Activated CD4-positive, alpha-beta T cell treated with anti-CD3 and anti-CD28 coated beads, Interleukin-2, amount 50 U/mL, for 48 hours (primary cell): ENCODE measurements at places on chromosomes 6 and 20.

GRCh38 chr6:89987830-89988229 lies 93.6 kb downstream of the GJA10 start:
- no peak for DNase-seq

GRCh38 chr6:14089224-14089623 lies 28.3 kb upstream of the CD83 start:
- DNase-seq, result no peak

- DNase-seq, result no peak
Measured at GRCh38 chr6:152854086-152854795, 103.6 kb downstream of the VIP start.

GRCh38 chr6:134512981-134513391 lies 195.1 kb upstream of the SGK1 start:
- no peak for DNase-seq

GRCh38 chr6:159931112-159931511 lies 37.8 kb upstream of the IGF2R start:
- DNase-seq, result peak; percentile 28

- no peak for DNase-seq
Measured at GRCh38 chr6:84204011-84204410, 23.4 kb downstream of the CEP162 start.

DNA sequence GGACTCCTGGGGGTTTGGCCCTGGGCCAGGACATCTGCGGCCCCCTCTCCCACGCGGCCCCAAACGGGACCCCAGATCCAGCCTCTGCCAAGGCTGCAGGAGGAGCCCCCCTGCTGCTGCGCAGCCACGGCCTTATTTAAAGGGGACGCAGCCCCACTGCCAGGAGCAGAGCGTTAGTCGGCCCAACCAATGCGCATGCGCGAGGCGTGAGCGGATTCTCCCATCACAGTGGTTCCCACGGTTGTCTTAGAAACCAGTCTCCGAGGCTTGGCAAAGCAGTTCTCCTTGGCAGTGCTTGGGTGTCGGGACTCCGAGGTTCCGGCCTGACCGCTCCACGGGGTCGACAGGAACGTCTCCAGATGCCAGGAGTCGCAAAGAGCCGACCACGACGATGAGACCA lies 288.3 kb upstream of the ZNF337 start:
- peak; percentile 60 for DNase-seq

DNA sequence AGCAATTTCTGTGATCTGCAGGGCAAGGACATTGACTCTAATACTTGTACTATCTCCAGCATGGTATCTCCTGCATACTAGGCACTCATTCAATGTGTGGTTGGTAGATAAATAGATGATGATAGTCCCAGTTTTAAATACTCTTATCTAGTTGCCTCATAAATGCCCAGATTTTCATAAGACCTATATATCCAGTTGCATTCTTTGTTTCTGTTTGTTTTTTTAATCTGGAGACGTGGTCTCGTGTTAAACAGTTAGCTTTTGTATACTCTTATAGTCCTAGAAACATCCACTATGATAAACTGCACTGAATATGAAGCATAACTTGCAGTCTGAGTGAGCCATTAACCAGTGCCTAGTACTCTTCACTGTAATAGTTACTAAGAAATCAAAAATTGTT lies 35.5 kb upstream of the SUMO4 start:
- DNase-seq, result no peak

GRCh38 chr20:44350567-44350966 lies 4.9 kb upstream of the HNF4A start:
- no peak for DNase-seq

- DNase-seq, result peak; percentile 10
Measured at GRCh38 chr20:56974499-56975250, 291.8 kb downstream of the BMP7 start.

GRCh38 chr6:116563830-116564229 lies 7.5 kb upstream of the RWDD1 start:
- no peak for DNase-seq

- DNase-seq, result no peak
Measured at GRCh38 chr6:85065831-85066230, 301.4 kb upstream of the TBX18 start.

GRCh38 chr6:21437581-21437980 lies 156.0 kb upstream of the SOX4 start:
- DNase-seq, result no peak

DNA sequence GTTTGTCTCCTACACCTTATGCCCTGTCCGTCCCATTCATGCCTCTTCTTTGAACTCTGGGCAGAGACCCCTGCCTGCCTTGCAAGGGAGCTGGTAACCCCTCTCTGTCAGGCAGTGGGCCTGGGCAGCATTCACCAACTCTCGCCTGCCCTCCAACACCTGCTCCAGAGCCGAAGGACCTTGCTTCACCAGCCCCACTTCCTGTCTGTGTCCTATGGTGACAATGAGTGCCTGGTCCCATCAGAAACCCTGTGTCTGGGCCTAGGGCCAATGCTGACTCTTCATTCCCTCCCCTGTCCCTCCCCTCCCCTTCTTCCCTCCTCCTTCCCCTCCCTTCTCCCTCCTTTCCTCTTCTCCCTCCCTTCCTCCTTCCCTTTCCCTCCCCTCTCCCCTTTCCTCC lies 22.8 kb upstream of the PCMTD2 start:
- DNase-seq, result no peak

DNA sequence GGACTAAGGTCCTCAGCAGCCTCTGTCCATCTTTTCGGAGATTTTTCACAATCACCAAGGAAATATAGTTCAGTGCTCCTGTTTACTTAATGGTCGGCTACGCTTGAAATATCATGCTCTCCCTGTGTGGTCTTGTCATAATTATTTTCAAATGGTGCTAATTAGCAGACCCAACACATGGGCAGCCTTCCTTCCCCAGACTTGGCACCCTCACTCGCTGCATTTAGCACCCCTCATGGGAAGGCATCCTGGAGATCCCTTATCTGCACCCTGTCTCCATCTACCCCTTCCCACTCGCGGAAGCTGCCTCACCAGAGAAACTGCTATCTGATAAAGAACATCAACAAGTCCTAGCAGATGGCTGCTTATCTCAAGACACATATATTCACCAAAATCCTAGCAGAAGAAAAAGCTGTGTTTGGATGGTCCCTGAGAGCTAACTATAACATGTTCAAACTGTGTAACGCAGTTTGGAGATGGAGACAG lies 131.0 kb upstream of the ESR1 start:
- DNase-seq, result no peak

GRCh38 chr6:4139272-4139671 lies 3.9 kb upstream of the ECI2 start:
- DNase-seq, result no peak

DNA sequence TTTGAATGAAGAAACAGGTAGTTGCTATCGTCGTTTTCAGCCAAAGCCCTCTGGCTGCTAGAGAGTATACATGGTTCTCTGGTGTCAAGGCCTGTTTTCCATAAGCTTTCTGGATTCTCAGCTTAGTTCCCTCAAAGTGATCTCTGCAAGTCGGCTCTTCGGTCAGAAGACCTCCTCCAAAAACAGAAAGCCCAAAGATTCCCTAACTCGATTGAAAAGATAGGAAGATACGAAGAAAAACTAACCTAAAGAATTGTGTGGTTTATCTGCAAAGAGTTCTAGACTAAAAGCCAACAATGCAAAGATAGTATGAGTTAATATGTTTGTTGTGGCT lies 545 bp upstream of the ASCC3 start:
- no peak for DNase-seq

DNA sequence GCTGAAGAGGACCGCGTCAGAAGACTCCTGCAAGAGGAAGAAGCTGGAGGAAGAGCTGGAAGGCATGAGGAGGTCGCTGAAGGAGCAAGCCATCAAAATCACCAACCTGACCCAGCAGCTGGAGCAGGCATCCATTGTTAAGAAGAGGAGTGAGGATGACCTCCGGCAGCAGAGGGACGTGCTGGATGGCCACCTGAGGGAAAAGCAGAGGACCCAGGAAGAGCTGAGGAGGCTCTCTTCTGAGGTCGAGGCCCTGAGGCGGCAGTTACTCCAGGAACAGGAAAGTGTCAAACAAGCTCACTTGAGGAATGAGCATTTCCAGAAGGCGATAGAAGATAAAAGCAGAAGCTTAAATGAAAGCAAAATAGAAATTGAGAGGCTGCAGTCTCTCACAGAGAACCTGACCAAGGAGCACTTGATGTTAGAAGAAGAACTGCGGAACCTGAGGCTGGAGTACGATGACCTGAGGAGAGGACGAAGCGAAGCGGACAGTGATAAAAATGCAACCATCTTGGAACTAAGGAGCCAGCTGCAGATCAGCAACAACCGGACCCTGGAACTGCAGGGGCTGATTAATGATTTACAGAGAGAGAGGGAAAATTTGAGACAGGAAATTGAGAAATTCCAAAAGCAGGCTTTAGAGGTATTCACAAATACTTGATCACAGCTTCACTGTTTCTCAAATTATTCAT lies 8.9 kb upstream of the SNRNP48 start:
- no peak for DNase-seq

DNA sequence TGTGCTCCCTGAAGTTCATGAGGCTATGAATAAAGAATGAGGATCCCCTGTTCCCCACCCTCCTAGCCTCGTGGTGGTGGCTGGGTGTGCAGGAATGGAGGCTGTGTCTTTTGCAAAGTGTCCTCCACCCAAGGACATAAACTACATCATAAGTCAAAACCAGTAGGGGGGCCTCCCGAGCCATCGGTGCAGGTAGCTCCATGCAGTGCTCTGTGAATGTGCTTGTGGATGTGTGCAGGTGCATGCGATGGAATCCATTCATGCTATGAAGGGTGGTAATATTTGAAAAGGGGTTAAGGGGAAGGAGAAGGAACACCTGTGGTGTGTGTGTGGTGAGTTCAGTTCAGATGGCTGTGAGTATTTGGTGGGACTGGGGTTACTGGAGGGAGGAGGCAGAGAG lies 197.3 kb downstream of the NRN1 start:
- no peak for DNase-seq

- no peak for DNase-seq
Measured at GRCh38 chr20:53626584-53626983, 32.9 kb upstream of the ZNF217 start.

DNA sequence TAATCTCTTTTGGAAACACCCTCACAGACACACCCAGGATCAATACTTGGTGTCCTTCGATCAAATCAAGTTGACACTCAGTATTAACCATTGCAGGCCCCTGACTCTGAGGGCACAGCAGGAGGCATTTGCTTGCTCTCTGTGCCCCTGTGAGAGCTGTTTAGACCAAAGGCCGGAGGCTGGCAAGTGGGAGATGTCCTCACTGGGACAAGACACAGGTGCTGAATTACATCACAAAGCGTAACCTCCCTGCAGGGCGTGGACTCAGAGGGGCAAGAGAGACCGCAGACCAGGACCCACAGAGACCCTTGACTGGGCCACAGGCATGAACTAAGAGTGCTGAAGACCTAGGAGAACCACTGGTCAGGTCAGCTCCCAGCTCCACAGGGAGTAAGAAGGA lies at the start of gene CST8:
Gene CST8, plus strand, starts transcription at position 301 of the 400 bp plus-strand sequence. CDS start 551 bp downstream, outside the sequence.
- no peak for DNase-seq

DNA sequence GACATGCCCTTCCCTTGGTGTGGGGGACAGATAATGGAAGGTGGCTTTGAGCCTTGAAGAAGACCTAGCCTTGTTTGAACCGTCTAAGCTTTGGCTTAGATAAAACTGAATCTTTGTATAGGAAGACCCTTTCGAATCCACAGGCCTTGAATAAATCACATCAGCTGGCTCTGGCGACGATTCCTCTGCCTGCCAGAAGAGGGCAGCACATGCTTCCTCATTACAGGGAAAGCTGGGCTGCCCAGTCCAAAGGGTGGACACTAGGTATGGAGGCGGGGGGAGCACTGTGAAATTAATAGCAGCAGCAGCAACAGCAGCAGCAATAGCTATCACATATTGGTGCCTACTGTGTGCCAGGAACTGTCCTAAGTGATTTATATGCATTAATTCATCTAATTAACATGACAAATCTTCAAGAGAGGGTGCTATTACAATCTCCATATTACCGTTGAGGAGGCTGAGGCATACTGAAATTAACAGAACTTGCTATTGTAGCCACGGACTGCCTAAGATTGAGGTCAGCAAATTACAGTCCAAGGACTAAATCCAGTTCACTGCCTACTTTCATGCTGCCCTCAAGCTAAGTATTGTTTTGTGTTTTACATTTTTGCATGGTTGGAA lies 85.1 kb downstream of the CLIC5 start:
- peak; percentile 72 for DNase-seq

- no peak for DNase-seq
Measured at GRCh38 chr6:102402635-102403329, 1009.3 kb downstream of the GRIK2 start.

- no peak for DNase-seq
Measured at GRCh38 chr20:5369629-5370028, 52.9 kb upstream of the PROKR2 start.

DNA sequence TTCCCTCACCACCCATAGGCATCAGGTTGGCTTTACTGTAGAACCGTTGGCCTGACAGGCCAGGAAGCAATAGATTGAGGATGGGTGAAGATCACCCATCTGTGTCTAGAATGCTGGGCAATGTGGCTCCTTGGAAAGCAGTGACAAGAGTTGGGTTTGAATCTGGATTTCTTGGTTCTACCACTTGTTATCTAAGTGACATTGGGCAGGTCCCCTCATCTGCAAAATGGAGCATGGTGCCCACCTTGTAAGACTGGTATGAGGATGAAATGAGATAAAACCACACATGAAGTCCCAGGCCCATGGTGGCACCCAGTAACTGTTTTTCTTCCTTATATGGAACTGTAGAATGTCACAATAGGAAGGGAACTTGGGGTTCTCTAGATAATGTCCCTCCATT lies 22.6 kb upstream of the SIRPB2 start:
- no peak for DNase-seq

GRCh38 chr20:23151885-23152284 lies 65.8 kb upstream of the CD93 start:
- DNase-seq, result no peak

DNA sequence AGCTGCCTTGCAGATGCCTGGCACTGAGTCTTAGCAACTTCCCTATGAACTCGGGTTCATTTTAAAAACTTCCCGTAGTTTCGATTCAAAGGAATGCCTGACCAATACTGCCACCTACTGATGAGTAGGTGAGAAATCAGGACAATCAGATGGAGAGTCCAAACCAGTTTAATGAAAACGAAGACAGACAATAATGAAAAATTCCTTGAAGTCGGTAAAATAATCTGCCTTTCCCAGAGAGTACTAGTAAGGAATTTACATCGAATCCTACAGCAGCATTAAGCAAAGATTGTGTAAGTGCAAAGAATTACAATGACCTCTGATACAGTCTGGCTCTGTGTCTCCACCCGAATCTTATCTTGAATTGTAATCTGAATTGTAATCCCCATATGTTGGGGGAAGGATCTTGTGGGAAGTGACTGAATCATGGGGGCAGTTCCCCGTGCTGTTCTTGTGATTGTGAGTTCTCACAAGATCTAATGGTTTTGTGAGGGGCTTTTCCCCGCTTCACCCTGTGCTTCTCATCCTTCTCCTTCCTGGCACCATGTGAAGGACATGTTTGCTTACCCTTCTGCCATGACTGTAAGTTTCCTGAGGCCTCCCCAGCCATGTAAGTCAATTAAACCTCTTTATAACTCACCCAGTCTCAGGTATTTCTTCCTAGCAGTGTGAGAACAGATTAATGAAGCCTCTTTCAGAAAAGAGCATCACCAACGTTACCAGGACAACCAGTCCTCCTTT lies 134.4 kb downstream of the ARHGAP18 start:
- DNase-seq, result no peak
